ENCODE measurements at places on chromosomes 2 and 18.
A peak's percentile ranks its signal among the peaks of the same experiment; 100 is the strongest.

GRCh38 chr2:177239932-177240630 lies 24.4 kb downstream of the NFE2L2 start:
- peak; percentile 58 for DNase-seq

- DNase-seq = peak; percentile 52
Observed at GRCh38 chr2:204795156-204795555, 249.9 kb downstream of the PARD3B start.

- DNase-seq = no peak
Observed at GRCh38 chr2:121284463-121285449, at the start of gene TFCP2L1. TSS of gene TFCP2L1 (minus strand) at chr2:121285202. CDS start at chr2:121285109, 93 bp downstream.

DNA sequence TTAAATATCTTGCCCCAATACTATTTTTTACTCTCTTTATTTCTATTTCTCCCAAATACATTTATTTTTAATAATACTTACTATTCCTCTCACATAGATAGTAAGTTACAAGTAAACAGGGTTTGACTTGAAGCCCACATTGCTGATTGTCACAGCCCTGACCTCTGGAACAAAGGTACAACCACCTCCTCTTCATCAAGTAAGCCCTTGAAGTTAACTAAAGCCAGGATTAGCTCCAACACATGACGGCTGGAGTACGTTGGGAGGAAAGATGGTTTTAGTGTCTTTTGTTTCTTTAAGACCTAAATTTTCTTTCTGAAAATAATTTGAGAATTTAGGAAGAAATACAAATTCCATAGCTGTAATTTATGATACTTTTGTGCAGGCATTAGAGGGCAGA lies 949 bp downstream of the MYOM1 start:
- DNase-seq = no peak

GRCh38 chr2:171139860-171140259 lies 20.8 kb downstream of the TLK1 start:
- DNase-seq = no peak

- peak; percentile 42 for DNase-seq
Observed at GRCh38 chr2:106638043-106638442, 150.9 kb downstream of the CD8B2 start.

GRCh38 chr2:167292430-167293171 lies 404.3 kb downstream of the XIRP2 start:
- DNase-seq = peak; percentile 92

- no peak for DNase-seq
Observed at GRCh38 chr2:64228918-64229317, 84.7 kb upstream of the PELI1 start.

- DNase-seq = peak; percentile 55
Observed at GRCh38 chr2:204505946-204506345, 39.3 kb upstream of the PARD3B start.

- peak; percentile 34 for DNase-seq
Observed at GRCh38 chr2:189116979-189117378, 62.6 kb downstream of the COL5A2 start.

GRCh38 chr2:21331625-21332370 lies 208.0 kb downstream of the TDRD15 start:
- no peak for DNase-seq

GRCh38 chr2:119280680-119281079 lies 57.0 kb downstream of the STEAP3 start:
- DNase-seq = no peak

DNA sequence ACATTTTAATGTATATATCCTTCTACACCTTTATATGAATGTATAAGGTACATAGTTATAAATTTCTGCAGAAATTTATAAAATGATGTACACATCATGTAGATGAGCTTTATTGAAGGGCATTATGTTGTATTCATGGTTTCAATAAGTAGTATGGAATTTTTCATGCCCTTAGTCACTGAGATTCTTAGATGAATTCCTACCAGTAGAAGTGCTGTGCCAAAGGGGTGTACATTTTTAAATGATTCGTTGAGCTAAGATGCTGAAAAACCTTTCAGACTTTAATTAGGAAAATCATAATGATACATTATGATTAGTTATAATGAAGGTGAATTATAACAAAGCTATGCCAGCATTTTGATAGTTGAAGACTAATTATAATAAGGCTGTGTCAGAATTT lies 115.2 kb downstream of the ZNF236 start:
- no peak for DNase-seq

GRCh38 chr2:70988151-70988550 lies 6.5 kb downstream of the TEX261 start:
- DNase-seq = no peak

DNA sequence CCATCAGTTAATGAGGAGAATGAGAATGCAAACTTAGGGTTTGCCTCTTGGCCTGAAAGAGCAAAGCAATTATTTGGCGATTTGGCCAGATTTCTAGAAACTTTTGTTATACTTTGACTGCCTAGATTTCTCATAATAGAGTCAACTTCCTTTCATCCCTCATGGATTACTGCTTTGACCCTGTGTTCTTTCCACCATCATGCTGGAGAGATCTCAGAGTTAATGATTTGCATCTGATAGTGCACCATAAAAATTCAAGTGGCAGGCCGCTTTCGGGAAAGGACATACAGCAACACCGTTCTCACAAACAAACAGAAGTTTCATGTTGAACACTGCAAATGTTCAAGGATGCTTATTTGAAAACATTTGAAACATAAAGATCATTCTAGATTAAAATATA lies 143.7 kb upstream of the ZFP36L2 start:
- no peak for DNase-seq

GRCh38 chr18:56298935-56299334 lies 339.5 kb downstream of the TXNL1 start:
- DNase-seq = peak; percentile 55

GRCh38 chr18:2108591-2108990 lies 462.7 kb downstream of the METTL4 start:
- DNase-seq = no peak

DNA sequence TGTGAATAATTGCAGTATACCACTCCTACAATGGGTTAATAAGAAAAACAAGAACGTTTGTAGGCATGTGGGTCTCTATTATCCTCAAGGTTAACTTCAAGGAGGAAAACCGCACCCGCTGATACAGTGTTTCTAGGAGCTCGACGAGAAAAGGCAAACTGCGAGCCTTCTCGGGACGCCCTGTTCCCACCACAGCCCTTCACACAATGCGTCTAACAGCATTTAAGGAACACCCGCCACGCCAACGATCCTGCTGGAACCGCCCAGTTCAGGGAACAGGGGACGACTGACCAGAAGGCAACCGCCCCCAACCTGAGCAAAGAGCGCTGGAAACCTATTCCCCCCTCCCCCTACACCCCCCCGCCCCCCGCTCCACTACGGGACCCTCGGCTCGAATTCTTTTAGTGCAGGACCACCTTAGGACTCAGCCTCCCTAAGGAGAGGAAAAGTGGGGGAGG lies 710 bp upstream of the TMSB10 start:
- peak; percentile 77 for DNase-seq

DNA sequence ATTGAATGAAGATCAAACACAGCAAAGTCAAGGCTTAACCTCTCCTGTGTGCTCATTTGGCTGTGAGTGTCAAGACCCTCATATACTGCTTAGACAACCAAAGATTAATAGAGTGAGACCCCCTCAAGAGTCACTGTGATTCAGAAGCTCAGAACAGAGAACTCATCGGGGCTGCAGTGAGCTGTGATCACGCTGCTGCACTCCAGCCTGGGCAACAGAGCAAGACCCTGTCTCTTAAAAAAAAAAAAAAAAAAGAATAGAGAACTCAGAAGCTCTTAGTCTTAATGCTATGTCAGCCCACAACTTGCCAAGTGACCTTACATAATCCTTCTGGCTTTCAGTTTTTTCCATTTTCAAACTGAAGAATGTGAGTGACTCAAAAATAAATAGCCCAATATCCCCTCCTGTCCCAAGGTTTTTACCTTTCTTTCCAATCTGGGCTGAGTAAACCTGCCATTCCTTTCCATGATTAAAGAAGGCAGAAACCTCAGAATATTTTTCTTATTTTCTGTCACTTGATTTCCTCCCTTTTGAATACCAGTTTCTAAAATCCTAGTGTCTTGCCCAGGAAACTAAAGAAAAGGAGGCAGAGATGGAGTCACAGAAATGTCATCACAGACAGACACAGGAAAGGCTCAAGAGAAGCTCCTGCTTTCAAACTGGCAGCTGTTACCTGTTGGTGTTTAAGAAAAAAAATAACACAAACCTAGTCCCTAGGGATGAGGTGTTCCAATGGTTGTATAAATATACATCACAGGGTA lies 102.4 kb downstream of the CACNB4 start:
- no peak for DNase-seq

Data from fibroblast of pulmonary artery (primary cell).